ENCODE measurements at places on chromosomes 12 and 14.

- no peak for DNase-seq
Observed at GRCh38 chr12:122668268-122668667, 34.9 kb downstream of the HCAR2 start.

- DNase-seq, result no peak
Observed at GRCh38 chr14:21024585-21025370, at the start of gene NDRG2. TSS of gene NDRG2 (minus strand) at chr14:21025061. CDS start at chr14:21023315, 1,746 bp downstream.

DNA sequence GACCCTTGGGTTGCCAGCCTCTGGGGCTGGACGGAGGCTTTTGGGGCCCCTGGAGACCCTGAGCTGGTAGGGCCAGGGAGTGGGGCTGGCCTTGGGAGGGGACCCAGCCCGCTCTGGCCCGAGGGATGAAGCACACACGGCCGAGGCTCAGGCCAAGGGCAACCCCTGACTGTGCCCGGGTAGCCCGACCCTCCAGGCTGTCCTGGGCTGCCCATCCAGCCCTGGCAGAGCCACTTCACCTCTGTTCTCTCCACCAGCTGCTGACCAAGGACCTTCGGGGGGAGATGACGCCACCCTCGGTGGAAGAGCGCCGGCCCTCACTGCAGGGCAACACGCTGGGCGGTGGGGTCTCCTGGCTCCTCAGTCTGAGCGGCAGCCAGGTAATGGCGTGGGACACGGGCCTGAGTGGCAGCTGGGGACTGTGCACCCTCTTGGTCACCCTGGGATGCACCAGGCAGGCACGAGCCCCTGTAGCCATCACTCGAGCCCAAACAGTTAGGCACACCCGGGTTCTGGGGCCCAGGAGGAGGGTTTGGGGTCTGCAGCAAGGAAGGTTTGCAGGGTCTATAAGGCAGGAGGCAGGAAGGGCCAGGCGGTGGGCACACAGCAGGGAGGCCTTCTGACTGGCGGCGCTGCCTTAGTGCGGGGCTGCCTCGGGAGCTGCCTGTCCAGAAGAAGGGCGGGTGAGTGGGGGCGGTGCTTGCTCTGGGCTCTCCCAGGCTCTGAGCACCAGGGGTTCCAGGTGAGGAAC is 19.7 kb downstream of the ASPG start:
- DNase-seq, result no peak

DNA sequence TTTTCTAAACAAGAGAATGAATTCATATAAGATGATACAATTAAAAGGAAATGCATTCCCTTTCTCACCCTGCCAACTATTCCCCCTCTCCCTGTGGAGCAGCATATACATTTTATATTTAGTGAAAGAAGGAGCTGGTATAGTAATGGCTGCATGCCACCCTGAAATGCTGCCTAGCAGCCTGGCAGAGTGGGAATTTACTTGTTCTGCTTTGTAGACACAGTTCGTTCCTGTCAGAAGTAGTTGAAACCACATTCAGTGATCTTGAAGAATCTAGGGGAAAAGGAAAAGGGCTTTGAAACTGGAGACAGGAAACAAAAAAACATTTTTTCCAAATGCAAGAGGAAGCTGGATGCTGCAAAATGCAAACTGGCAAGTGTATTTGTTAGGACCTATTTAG is 176.0 kb upstream of the PLEKHA5 start:
- no peak for DNase-seq

- no peak for DNase-seq
Observed at GRCh38 chr12:81221681-81222080, 143.8 kb downstream of the ACSS3 start.

DNA sequence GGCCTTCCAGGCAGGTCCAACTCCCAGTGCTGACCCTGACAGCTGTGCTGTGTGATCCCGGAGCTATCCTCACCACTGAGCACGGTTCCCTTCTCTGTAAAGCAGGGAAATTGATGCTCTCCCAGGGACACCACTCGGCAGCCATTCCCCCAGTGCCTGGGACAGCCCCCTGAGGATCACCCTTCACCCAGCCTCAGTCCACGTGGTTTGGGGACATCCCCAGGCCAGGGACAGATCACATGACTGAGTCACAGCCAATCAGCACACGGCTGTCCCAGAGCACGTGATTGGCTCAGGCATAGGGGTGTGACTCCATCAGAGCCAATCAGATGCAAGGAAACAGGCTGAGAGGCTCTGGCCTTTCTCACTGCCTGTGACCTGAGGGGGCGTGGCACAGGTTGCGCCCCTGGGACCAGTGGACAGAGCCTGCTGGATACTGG is 68.8 kb upstream of the SFSWAP start:
- DNase-seq, result no peak

All from GM04503 (cell line).